ENCODE measurements at places on chromosomes 5 and 9.
A peak's percentile ranks its signal among the peaks of the same experiment; 100 is the strongest.

- DNase-seq, result no peak
Observed at GRCh38 chr5:95973793-95974325, 12.2 kb upstream of the ELL2 start.

DNA sequence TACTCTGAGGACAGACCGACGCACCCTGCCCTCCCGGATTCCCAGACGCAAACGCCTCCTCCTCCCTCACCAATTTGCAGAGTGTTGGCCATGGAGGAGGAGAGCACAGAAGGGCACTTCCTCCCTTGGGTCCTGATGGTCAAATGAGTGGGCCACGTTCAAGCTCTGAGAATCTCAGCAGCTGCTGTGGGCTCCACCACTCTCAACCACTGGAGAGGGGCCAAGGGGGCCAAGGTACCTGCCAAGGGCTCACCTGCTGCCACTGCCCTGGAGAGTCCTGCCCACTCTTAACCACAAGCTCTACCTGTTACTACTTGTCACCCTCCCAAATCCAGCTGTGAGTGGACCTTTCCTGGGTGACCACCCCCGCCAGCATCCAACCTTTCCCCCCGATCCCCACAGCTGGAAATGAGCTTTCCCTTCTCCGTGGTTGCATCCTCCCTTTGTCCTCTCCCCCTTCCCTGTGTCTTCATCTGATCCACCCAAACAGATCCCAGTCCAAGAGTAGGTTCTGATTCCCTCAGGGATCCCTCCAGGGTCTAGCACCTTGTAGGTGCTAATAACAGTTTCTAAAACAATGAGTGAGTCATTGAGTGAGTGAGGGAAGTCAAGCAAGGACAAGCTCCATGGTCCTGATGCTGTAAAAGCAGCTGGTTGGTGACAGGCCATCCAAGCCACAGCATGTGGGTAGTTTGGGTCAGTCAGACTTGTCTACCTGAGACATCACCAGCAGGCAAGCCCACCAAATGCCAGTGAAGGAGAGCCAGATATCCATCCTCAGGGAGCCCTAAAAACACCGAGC lies 69.7 kb downstream of the FAM114A2 start:
- DNase-seq, result no peak

GRCh38 chr5:135193213-135194125 lies 159.4 kb upstream of the PITX1 start:
- DNase-seq, result no peak

GRCh38 chr9:80691229-80691628 lies 998.1 kb downstream of the TLE1 start:
- no peak for DNase-seq

DNA sequence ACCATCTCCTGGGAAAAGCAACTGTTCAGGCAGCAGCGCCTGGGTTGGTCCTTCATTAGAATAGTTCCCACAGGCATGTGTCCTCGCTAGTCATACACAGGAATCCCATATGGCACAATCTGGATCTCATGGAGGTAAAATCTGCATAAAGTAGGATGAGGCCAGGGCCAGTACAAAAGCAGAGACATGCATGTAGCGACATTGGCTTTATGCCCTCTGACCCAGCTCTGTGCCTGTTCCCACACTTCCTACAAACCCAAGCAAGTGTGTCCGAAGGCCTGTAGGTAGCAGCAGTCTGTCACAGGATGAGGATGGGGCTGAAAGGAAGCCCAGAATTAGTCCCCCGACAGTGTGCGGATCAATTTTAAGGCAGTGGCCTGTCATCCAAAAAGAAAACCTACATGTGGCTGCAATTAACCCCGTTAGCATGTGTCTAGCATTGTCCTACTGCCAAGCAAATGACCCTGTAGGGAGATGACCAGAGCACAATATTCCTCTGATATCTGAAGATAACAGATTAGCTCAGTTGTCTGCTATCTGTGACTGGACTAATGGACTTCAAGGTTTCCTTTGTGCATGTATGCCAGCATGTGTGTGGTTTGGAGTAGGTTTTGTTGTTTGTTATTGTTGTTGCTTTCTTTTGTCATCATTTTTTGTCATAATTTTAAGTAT lies 178.8 kb downstream of the TMEM161B start:
- DNase-seq, result no peak

- no peak for DNase-seq
Observed at GRCh38 chr9:137722481-137722880, 103.7 kb downstream of the EHMT1 start.

- no peak for DNase-seq
Observed at GRCh38 chr5:18699681-18700080, 1065.4 kb downstream of the TAF11L14 start.

GRCh38 chr9:20989923-20990341 lies 41.5 kb downstream of the HACD4 start:
- no peak for DNase-seq

GRCh38 chr5:170200876-170201275 lies 31.9 kb upstream of the C5orf58 start:
- no peak for DNase-seq

GRCh38 chr9:126423142-126423915 lies 96.7 kb downstream of the MVB12B start:
- DNase-seq, result no peak

DNA sequence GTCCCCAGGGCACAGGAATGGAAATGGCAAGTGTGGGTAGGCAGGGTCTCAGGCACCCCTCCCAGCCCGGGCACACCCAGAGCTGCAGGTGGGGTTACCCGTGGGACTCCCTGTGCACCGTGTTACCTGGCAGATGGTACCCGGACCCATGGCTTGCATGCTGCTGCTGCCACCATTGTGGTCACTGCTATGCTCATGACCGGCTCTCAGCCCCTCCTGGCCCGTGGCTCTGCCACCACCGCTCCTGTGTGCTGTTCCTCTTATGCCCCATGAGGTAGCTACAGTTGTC lies 21.7 kb upstream of the HMCN2 start:
- DNase-seq, result no peak

DNA sequence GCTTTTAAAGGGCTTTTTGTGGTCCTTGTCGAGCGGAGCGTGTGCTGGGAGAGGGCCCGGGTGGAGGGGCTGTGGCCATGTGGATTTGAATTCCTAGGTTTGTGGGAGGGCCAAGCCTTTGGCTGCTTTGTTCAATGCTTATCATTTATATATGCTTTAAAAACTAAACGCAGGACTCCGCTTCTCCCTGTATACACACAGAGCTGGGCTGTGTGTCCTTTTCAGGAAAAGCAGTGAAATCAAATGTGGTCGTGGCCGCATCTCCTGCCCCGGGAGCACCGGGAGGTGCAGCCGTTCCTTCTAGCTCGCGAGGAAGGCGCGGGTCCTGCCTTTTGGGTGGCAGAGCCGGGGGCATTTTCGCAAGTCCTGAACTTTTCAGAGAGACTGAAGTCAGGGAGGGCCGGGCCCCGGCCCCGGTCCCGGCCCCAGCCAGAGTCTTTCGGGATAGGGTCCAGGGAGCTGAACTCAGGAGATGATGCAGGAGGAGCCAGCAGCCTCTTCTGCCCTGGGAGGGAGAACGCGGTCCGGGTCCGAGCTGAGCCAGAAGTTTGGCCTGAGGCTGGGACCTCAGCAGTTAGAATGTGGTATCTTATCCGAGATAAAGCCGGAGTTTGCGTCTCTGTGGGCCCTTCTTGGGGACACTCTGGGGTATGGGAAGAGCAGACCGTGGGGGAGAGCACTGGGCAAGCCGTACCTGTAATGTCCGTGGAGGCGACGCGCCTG lies 158.8 kb downstream of the C9orf152 start:
- no peak for DNase-seq

- DNase-seq, result no peak
Observed at GRCh38 chr5:156393980-156394379, 67.0 kb downstream of the SGCD start.

DNA sequence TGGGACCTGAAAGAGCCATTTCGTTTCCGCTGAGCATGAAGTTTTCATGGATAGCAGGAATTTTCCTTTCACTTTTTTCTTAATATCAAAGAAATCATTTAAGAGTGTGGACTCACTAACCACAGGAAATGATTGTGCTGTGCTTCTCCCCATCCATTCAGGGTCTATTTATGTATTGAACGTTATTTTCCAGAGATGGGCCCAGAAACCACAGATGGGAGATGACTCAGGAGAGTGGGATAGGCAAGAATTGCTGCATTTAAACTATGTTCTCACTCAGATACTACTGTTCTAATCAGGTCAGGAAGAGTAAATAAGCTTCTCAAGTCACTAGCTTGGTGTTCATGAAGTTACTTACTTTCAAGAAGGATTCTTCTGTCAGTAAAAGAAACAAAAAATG lies 763.8 kb downstream of the DTWD2 start:
- no peak for DNase-seq

GRCh38 chr9:32378496-32378895 lies 5.9 kb upstream of the ACO1 start:
- no peak for DNase-seq

- DNase-seq, result no peak
Observed at GRCh38 chr5:37730896-37731455, 108.9 kb downstream of the GDNF start.

DNA sequence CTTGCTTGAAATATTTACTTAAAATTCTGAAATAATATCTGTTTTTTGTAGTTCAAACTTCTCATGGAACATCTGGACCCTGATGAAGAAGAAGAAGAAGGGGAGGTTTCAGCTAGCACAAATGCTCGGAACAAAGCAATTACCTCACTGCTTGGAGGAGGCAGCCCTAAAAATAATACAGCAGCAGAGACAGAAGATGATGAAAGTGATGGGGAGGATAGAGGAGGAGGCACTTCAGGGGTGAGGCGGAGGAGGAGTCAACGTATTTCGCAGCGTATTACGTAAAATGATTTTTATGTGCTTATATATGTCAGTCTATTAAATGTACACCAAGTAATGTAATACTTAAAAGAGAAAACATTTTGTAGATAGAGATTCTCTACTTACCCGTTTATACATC lies 185.4 kb downstream of the CPLANE1 start:
- DNase-seq, result no peak

GRCh38 chr5:165029099-165029870 lies 1523.9 kb downstream of the MAT2B start:
- DNase-seq, result no peak

- no peak for DNase-seq
Observed at GRCh38 chr9:4717815-4718214, 23.2 kb downstream of the AK3 start.

- DNase-seq, result no peak
Observed at GRCh38 chr9:81759680-81760215, 70.4 kb upstream of the TLE1 start.

- no peak for DNase-seq
Observed at GRCh38 chr5:168209997-168210396, 81.4 kb upstream of the WWC1 start.

GRCh38 chr9:122367774-122368460 lies 2.9 kb upstream of the PTGS1 start:
- no peak for DNase-seq

GRCh38 chr9:118268046-118268445 lies 563.8 kb downstream of the TLR4 start:
- no peak for DNase-seq

GRCh38 chr5:179060116-179061008 lies at the start of gene ZNF354C:
ZNF354C (plus strand) TSS chr5:179060373; CDS start chr5:179062069, 1,696 bp downstream.
- peak; percentile 73 for DNase-seq

DNA sequence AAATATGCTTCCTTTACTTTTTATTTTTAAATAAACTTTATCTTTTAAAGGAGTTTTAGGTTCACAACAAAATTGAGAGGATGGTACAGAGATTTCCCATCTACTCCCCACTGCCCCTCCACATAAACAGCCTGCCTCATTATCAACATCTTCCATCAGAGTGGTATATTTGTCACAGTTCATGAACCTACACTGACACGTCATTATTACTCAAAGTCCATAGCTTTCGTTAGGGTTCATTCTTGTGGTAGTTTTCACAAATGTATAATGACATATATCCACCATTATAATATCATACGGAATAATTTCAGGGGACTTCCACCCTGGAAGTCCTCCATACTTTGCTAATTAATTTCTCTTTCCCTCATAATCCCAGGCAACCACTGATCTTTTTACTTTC lies 204.9 kb downstream of the SMARCA2 start:
- no peak for DNase-seq

GRCh38 chr9:17204611-17205152 lies 69.8 kb downstream of the CNTLN start:
- DNase-seq, result no peak

DNA sequence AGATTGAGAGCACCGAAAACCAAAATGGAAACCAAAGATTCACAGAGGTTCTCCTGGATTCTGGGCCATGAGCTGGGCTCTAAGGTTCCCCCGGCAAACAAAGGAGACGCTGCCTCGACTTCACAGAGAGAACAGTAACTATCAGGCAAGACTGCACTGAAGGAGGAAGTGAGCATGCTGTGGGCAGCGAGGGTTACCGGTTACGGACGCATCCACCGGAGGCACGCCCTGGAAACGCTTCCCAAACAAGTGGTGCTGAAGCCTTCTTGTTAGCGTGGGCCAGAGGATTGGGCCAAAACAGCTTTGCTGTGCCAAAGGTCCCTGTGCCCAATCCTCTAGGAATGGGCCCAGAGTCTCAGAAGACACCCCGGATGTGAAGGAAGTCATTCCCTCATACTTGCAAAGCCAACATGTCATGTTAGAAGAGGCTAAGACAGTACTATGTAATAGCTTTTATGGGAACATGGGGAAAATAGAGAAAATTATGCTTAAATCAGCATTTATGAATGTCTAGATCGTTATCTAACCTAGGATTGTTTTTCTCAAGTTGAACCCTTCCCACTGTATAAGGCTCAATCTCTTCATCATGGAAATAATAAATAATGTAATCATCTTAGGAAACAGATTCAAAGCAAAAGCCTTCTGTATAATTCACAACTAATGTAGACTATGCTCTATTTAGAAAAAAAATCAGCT lies 145.4 kb downstream of the GABBR2 start:
- DNase-seq, result no peak

- no peak for DNase-seq
Observed at GRCh38 chr9:88942411-88942810, 48.9 kb upstream of the S1PR3 start.

DNA sequence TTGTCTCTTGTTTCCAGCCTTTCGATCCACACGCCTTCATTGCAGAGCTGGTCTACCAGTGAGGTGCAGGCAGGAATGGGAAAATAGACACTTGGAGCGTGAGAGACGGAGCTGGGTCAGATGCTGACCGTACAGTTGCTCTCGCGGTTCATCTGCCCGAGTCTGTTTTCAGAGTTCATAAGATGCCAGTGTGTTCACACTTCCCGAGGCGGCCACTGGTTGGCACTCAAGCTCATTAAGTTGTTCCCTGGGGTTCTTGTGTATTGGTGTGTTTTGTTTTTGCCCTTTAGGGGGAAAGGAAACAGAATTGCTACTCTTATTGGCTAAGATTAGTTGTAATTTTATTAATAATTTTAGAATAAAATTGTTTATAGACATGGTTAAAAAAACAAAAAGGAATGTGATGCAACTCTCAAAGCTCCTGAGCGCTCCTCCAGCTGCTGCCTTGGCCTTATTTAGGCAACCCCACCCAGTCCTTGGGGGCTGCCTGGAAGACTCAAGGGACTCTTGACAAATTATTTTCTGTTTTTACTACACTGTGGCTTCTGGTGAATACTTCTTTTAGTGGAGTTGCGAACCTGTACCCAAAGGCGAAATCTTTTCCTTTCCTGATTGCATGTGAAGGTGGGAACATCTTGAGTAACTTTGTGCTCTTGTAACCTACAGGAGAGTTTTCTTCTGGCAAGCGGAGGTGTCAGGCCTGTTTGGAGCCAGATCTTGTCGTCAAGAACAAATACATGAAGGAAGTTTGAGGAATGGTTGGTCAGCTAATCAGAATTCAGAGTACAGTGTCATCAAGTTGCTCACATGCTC lies 146.1 kb downstream of the MAST4 start:
- DNase-seq, result no peak

GRCh38 chr5:136799806-136800372 lies 434.5 kb upstream of the TRPC7 start:
- no peak for DNase-seq
